Posterior vena cava (tissue), 2 donors: ENCODE measurements at places on chromosomes 3 and 15. TPM values are rescaled to one million over a fixed set of nuclear protein-coding genes. Genes with fewer than 3 reads are reported as not detected.

ARGFX gene
- not detected for total RNA-seq

IGSF11 gene
- 0.46 TPM for total RNA-seq

- peak; percentile 17 for DNase-seq
These were observed 64.2 kb downstream of the ISG20 start for GRCh38 chr15:88702983-88703382.

DNA sequence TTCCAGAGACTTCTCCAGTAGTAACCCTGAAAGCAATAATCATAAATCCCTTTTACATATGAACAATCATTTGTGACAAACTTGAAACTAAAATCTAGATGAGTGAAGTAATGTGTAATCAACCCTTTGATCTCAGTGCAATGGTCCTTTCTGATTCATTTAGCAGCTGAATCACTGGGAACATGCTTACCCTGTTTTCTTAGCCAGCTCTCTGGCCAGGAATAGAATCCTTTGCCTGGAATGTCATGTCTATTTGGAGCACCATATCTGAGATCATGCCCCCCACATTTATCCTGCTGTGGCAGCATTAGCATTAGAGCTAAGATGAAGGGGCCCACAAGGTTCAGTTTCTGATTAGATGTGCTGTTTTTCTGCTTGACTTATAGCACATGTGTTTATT, 309.8 kb downstream of the OXSM start:
- DNase-seq: no peak

- no peak for DNase-seq
These were observed 28.4 kb upstream of the SMAD3 start for GRCh38 chr15:67036775-67037555.

GRCh38 chr3:33430571-33430970, 9.6 kb downstream of the UBP1 start:
- DNase-seq: no peak

GRCh38 chr3:59401924-59402323, 352.1 kb upstream of the CFAP20DC start:
- DNase-seq: no peak

GRCh38 chr3:119967353-119968006, 126.8 kb downstream of the GSK3B start:
- no peak for DNase-seq

DNA sequence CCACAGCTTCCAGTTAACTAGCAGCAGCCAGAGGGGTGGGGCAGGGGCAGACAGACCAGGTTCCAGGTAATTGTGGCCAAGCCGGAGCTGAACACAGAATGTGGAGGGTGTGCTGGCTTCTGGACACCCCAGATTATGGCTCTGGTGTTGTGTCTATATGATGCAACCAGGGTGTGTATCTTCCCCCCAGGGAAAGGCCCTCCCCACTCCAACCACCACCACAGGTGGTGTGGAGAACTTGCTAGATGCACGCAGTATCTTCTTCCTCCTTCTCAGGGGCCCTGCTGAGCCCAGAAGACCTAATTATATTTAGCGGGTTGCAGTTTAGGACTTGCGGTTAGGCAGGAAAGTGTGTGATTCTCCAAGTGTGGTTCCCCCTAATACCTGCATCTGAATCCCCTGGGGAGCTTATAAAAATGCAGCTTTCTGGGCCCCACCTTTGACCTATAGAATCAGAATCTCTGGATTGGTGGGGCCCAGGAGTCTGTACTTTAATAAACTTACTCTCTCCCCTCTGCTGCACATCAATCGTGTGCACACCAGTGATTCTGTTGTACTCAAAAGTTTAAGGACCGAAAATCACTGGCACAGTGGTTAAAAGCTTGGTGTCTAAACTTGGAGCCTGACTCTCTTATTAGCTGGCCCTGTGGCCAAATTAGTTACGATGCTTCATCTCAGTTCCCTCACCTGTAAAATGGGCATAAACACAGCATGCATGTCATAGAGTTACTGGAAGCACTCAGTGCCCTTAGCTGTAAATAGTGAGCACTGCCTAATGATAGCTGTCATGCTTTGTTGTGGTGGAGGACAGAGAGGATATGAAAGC, 379.1 kb upstream of the PROK2 start:
- no peak for DNase-seq

DNA sequence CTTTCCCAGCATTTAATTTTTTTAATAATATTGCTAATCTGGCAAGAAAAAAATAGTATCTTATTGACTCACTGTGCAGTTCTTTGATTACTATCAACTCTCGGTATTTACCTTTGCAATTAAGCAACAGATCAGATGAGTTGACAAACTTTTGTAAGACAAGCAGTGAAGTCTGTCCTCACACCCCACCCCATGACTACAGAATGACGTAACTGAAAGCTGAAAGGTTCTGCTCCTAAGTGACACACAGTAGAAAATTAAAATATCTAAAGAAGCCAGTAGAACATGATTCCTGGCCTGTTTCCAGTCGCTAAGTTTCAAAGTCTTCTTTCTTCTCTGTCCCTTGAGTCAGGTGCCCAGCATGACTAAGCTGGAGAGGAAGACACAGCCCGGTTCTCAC, 135.5 kb downstream of the STT3B start:
- no peak for DNase-seq

DNA sequence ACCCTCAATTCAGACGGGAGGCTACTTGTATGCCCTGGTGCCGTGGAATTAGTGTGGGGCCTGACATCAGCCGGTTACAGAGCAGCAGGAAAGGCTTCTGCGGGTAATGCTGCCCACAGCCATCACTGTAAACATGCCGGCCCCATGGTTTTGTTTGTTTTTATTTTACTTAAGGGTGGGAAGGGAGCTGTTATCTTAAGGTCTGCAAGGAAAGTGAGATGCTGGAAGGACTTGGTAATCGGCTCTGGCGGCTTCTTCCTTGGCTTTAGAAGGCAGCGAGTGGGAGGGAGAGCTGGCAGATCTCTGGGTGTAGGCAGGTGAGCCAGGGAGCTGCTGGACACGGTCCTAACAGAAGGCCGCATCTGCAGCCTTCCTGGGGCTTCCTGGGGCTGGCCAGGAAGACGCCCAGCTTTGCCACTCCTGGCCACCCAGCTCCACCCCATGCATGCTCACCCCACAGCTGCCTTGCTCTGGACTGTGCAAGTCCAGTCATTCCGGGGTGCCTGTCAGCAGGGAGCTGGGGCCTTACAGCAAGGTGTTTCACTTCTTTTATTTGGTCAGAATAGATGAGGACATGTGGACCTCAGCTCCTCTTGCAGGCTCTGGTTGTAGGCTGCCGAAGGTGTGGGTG, 54.1 kb upstream of the FURIN start:
- no peak for DNase-seq

DNA sequence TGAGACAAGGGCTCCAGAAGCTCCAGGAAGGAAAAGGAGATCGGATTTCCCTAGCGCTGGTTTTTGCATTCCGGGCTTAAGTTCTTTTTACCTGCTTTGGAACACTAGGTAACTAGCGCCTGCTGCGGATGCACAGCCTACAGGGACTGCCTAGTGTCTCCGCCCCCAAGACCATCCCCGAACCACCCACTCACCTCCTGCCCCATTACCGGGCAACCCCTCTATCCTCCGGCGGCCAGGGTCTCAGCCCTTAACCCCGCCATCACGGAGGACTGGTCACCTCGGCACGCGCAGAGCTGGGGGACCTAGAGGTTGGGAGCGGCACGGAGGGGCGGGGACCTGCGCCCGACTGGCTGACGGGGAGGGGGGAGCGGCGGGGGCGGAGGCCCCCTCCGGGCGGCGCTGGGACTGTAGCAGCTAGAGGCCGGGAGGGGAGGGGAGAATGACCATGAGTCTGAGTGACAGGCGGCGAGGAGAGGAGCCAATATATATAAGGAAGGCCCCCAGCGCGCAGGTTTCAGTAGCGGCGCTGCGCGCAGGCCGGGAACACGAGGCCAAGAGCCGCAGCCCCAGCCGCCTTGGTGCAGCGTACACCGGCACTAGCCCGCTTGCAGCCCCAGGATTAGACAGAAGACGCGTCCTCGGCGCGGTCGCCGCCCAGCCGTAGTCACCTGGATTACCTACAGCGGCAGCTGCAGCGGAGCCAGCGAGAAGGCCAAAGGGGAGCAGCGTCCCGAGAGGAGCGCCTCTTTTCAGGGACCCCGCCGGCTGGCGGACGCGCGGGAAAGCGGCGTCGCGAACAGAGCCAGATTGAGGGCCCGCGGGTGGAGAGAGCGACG, at the start of gene DLL4:
Gene DLL4 (plus strand): TSS at position 520 of the 839 bp plus-strand sequence. CDS start 329 bp downstream, outside the sequence.
- peak; percentile 87 for DNase-seq

GRCh38 chr15:56765251-56765650, 31.9 kb upstream of the ZNF280D start:
- DNase-seq: no peak

DNA sequence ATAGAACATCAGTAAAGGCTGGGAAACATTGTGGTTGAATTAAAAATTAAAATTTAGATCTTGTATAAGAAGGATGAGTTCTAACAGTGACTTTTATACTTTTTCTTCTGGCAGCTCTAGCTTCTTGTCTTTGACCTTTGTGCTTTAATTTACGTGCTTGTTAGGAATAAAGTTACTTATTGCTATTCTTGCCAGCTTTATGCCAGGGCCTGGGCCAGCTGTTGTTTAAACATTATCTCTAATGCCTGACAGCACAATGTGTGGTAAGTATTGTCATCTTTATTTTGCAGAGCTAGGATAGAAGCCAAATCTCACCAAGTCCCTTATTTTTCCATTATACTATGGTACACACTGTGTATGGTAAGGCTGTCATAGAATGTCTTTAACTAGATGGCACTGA, 766.7 kb upstream of the GOLIM4 start:
- DNase-seq: no peak

DNA sequence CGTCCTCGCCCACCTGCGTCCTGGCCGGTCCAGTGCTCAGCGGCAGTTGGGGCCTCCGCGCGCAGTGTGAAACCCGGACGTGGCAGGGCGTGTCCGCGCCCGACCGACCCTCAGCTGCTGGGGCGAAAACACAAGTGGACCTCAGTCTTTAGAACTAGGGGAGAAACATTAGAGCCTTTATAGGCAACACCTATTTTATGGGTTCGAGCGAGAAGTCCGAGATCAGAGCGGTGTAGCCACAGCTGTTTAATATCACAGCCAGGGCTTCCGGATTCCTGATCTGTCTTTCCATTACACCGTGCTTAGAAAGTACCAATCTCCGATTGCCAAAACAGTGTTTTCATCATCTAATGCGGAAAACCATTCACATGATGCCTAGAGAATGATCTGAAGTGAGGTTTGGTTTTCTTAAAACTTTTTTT, 506 bp downstream of the RAD51 start:
- no peak for DNase-seq

- DNase-seq: no peak
These were observed 391.4 kb downstream of the LRTM1 start for GRCh38 chr3:54536450-54536849.
